ENCODE measurements at places on chromosomes 7 and 10. TPM values are rescaled to one million over a fixed set of nuclear protein-coding genes. Genes with fewer than 3 reads are reported as not detected.

AFAP1L2 gene
- total RNA-seq = 27.0 TPM

ZNF467 gene
- total RNA-seq = 1.2 TPM

C10orf53 gene
- not detected for total RNA-seq

THSD7A gene
- 1.3 TPM for total RNA-seq

PAPOLB gene
- total RNA-seq = not detected

STOX1 gene
- total RNA-seq = 0.60 TPM

DYNC1I1 gene
- total RNA-seq = 0.20 TPM

POM121C gene
- total RNA-seq = 39.2 TPM

SLC35G1 gene
- 6.1 TPM for total RNA-seq

WDR86 gene
- 0.19 TPM for total RNA-seq

MYL10 gene
- not detected for total RNA-seq

Data from A549 treated with RU486 at 1 μM for 4 hours (cell line).